ENCODE measurements at places on chromosomes 6 and 20. TPM values are rescaled to one million over a fixed set of nuclear protein-coding genes. Genes with fewer than 3 reads are reported as not detected.

DNA sequence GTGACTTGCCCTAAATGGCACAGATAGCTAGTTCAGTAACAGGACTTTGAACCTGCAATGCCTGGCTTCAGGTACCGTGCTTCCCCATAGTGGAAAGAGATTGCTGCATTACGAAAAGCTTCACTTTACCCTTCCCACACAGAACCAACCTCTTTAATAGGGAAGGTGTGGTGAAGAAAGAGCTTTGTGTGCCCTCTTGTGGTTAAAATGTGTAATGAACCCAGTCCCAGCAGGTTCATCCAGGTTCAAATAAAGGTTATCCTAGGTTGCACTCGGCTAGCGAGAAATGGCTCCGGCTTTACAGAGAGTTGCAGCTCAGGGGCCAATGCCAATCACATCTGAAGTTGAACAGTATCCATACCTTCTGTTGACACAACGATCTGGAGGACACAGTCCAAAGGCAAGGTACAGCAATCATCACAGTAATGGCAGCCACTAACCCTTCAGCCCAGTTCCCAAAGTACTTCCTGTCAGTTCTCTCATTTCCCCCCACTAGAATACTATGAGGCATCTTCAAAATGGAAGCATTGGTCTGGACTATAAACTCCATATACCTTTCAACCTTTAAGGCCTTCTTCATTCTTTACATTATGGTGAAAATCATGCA lies 3.0 kb downstream of the DEFB115 start:
- DNase-seq, result no peak

DNA sequence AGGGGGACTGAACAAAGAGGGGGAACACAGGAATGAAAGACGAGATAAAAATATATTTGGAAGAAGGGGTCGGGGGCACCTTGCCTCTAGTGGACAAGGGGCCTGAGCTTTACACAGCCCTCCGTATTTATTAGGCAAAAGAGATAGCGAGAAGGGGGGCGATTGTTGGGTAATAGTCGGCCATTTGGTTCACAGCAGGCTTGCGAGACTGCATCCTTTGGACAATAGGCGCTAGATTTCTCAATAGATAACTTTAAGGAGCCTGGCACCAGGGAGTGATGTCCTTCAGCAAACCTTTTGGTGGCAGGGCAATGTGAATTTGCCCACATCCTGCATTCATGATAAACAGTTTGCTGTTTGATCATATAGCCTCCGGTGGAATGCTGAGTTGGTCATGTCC lies 3.0 kb upstream of the NANP start:
- no peak for DNase-seq

DNA sequence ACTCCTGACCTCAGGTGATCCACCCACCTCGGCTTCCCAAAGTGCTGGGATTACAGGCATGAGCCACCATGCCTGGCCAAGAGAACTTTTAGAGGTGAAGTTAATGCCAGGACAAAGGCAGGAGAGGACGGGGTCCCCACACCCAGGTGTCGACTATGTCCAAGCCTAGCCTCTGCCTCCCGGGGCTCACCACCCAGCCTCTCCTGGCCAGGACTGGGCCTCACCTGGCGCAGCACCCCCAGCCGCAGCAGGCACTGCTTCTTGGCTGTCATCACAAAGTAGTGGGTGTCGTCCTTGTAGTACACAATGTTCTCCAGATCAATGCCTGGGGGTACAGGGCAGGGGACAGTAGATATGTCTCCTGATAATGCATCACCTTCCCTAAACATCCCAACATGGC lies 4.2 kb downstream of the MICAL1 start:
- no peak for DNase-seq

DNA sequence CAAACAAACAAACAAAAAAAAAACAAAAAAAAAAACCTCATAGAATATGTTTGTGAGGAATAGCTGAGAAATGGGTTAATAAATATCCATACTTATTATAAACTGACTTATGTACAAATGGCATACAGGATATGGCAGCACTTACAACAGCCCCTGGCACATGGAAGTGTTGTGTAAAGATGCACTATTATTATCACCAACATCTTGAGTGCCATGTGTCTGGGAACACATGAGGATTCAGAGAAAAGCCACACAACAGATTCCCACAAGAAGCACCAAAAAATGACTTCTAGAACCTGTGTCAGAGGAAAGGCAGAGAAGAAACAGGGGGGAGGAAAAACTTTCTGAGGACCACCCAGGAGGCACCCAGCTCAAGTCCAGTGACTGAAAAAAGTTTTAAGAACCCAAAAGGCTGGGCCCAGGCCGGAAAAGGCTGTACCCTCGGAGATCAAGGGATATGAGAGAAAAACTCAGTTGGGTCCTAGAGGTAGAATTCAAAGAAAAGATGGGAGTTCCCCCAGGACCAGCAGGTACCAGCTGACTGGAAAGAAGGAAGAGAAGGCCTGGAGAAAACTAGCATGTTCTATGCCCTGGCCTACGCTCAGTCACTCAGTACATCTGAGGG lies 9.4 kb upstream of the TAF8 start:
- DNase-seq, result no peak

CTNNBL1 gene
- total RNA-seq, result 54.5 TPM

ZC2HC1B gene
- total RNA-seq, result not detected

MUC22 gene
- total RNA-seq, result not detected

CTSZ gene
- 52.5 TPM for total RNA-seq

SLC26A8 gene
- 0.25 TPM for total RNA-seq
